ENCODE measurements at places on chromosomes 6 and 20.

DNA sequence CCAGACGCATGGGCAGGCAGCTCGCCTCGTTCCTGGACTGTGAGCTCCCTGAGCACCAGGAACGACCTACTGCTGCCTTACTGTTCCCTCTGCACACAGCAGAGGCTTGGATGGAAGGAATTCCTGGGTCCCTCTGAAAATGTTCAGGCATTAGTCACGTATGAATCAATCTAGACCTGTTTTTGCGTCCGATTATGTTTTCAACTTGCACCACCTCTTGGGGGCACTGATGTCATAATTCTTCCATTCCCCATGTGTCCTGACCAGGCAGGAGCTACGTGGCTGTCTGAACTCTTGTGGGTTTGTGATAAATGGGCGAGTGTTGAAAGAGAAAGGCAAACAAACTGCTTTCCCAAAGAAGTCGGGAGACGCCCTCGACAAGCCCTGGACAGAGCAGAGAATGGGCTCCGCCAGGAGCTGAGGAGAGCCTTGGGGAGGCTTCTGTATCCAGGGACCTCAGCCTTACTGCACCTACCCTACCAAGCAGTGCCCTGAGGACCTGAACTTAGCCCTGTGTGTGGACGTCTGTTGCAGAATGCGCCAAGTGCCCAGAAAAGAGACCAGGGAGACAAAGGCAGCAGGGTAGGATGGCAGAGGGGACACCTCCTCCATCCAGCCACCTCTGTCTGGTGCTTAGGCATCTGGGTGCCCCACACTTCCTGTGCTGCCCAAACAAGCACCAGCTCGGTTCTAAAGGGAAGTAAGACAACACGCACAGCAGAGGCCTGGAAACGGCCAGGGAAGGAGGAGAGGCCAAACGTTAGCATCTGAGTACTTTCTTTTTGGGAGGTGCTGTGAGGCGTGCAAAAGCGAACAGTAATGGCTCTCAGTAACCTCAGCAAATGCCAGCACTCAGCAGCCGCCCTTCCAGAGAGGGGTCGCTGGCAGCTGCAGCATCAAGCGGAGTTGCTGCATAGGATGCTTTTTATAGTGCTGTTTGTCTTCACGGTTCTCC is 124.2 kb downstream of the LY86 start:
- no peak for DNase-seq

- no peak for DNase-seq
Measured at GRCh38 chr6:3119040-3119723, 671 bp downstream of the BPHL start.

- no peak for DNase-seq
Measured at GRCh38 chr6:105611606-105612005, 208.7 kb upstream of the PREP start.

- no peak for DNase-seq
Measured at GRCh38 chr6:149499066-149499465, 14.3 kb upstream of the ZC3H12D start.

DNA sequence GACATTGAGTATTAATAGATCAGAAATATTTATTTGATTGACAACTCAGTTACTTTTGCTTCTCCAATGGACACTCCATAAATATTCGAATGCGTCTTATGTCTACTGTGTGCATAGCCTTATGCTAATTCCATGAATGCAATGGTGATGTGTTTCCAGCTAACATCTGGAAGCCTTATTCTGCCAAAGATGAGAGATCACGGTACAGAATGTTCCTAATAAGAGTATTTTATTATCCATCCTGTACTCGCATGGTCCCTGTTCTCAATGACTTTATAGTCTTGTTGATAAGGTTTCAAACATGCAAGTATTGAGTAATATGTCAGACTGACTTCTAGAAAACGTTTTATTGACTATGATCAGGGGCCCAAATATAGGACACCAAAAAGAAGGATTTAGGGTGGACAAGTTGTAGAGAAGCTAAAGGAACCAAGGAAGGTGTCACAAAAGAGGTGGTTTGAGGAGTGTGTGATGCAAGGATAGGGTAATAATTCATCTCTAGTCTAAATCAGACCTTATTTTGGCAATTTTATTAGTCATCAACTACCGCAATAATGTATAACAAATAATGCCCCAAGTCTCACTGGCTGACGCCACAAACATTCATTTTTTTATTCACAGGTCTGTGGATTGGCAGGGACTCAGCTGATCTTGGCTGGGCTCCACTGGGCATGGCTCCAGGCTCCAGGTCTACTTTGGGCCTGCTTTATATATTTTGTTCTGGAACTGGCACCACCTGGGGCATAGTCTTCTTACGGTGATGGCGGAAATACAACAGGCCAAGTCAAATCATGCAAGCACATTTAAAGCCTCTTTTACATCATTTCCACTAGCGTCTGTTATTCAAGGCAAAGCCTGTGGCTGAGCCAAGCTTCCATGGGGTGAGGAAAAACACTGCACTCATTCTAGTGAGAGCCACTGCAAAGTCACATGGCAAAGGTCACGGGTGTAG is 24.5 kb upstream of the CD83 start:
- no peak for DNase-seq

DNA sequence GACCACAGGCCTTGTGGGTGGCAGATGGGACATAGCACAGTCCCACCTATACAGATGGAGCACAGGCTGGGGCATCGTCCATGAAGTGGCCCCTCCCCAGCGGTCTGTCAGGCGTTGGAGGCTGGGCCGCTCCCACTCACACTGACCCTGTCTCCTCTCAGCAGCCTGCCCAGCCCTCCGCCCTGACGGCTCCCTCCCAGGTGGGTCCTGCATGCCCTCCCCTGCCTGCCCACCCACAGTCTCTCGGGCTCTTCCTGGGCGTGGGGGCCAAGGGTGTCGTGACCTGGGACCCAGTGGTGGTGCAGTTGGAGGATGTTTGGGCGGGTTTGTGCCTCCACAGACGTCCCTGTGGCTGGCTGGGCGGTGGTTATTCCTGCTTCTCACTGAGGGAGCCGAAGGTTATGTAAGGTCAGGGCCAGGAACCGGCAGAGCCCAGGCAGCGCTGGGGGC is 22.3 kb downstream of the COL20A1 start:
- DNase-seq, result no peak

- no peak for DNase-seq
Measured at GRCh38 chr6:108640104-108640503, 79.4 kb downstream of the FOXO3 start.

DNA sequence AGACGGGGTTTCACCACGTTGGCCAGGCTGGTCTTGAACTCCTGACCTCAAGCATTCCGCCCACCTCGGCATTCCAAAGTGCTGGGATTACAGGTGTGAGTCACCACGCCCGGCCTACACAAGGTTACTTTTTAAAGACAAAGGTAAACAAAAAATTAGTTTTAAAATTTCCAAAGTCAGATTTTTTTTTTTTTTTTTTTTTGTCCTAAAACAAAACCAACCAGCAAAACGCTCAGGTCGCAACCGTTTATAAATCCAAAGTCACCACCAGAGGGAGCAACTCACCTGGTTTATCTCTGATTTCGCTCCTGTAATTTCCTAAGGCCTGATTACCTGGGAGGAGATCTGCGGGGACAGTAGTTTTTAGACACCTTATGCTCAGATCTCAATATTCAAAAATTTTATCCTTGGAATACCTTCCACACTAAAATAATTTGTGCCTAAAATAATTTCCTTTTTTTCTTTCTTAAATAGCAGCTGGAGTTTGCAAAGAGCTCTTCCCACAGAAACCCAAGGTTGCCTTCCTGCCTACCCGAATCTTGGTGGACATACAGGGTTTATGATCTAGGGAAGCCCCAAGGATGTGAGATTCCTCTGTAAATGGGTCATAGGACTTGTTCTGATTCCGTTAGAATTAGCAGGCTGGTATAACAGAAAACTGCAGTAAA is 19.8 kb upstream of the TREM1 start:
- no peak for DNase-seq

DNA sequence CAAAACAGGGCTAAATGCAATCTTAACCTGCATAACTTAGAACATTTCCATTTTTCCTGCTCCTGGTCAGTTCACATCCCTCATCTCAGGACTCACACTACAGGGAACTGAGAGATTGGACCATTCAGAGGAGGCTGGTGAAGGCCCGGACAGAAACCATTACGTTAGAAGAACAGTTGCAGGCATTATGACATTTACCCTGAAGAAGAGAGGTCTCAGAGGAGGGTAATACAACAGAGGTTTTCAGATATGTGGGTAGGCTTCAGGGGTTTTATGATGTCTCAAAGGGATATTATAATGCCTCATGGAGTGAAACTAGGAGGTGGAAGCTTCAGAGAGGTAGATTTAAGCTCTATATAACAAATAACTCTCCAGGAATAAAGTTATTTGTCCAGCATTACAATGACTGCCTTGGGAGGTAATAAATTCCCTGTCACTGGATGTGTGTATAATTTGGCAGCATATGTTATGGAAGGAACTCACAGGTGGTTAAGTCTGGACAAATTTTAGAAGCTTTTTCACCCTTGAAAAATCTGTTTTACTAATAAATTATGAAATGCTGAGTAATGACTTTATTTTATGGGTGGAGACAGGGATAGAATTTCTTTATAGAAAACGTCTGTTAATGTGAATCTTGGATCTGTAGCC is 36.7 kb upstream of the RIPOR2 start:
- DNase-seq, result no peak

DNA sequence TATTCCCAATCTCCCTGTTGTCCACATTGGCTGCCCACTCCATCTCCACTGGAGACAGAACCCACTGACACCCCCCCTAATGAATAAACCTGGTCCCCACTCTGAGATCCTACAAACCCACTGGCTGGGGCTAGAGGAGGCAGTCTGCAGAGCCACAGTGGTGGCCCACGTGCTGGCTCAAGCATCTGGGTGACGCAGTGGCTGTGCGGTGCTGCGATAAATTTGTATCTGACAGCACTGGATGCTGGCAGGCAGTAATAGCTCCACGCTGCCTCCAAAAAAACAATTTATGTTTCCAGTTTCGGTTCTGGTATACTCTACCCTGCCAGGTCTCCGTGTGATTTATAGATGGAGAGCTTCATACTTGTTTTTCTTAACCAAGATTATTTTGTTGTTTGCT is 87.1 kb upstream of the SYNDIG1 start:
- no peak for DNase-seq

DNA sequence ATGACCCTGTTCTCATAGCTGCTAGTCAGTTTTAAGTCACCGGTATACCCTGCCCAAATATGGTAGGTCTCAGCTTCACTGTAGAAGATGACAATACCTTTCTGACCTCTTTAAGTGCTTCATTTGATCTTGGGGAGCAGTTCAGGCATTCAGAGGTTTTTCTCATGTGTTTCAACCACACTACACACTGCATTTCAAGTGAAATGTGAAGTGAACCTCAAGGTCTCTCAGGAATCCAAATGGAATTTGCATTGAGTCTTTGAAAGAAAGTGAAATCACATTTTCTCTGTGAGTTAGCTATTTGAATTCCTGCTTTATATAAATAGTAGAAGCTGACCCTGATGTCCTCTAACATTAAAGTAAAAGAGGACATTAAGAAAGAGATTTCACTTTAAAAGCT is 461.6 kb downstream of the ADGRB3 start:
- DNase-seq, result no peak

DNA sequence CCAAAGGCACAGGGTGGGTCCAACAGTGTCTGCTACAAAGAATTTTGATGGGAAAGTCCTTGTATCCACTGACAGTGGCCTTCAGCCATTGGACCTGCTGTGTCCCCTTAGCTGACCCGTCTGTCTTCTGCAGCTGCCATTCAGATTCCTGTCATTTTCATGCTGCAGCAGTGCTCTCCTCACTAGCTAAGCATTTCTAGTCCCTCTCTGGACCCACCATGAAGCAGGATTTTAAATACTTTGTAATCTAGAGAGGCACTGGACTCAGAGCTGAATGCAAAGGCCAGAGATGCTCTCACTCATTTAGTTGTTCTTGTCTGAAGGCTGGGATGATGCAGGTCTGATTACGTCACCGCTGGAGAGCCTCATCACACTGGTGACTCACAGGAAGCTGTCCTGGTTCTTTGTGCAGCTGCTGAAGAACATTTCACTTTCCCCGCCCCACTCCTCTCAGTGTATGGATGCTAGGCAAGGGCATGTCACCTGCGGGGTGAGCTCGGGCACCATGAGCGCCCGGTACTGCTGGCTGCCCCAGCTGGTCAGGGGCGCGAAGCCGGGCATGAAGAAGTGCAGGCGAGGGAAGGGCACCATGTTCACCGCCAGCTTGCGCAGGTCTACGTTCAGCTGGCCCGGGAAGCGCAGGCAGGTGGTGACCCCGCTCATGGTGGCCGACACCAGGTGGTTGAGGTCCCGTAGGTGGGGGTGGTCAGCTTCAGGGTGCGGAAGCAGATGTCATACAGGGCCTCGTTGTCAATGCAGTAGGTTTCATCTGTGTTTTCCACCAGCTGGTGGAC is 19.4 kb upstream of the TUBB2A start:
- no peak for DNase-seq

GRCh38 chr20:33709398-33709797 is 10.7 kb downstream of the PXMP4 start:
- DNase-seq, result no peak

GRCh38 chr6:37583261-37583660 is 83.6 kb upstream of the CCDC167 start:
- DNase-seq, result no peak

DNA sequence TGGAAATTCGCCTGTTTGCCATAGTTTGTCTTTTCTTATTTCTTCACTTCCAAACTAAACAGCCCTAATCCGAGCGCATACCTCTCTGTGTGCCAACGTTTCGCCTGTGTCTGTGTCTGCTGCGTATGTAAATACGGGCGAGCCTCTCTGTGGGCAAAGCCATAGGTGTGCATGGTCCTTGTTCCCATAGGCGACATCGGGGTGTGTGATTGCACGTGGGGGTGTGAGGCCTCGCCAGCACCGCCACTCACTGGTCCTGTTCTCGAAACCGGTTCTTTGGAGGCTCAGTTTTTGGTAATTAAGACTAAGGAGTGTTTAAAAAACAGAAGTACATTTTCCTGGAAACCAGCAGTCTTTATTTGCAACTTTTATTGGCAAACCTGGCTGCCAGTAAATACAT is 6.0 kb upstream of the FOXC1 start:
- no peak for DNase-seq

DNA sequence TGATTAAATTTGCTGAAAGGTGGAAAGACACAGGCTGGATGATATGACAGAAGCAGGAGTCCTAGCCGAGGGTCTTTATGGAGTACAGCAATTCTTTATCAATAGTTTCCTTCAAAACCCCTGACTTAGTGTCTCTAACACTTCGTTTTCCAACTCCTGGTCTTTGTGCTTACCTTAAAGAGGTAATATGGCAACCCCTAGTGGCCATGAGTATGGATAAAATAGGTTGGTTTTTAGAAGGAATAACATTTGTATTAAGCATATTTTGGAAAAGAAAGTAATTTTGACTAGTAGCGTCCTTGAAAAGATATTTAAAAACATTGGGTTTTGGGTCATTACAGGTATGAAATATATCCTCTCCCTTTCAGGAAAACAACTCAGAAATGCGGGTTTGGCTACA is 51.9 kb downstream of the VGLL2 start:
- DNase-seq, result no peak
